Mesothelial cell of epicardium (in vitro differentiated cells): ENCODE measurements at places on chromosomes 3 and 15. TPM values are rescaled to one million over a fixed set of nuclear protein-coding genes. Genes with fewer than 3 reads are reported as not detected.

DNA sequence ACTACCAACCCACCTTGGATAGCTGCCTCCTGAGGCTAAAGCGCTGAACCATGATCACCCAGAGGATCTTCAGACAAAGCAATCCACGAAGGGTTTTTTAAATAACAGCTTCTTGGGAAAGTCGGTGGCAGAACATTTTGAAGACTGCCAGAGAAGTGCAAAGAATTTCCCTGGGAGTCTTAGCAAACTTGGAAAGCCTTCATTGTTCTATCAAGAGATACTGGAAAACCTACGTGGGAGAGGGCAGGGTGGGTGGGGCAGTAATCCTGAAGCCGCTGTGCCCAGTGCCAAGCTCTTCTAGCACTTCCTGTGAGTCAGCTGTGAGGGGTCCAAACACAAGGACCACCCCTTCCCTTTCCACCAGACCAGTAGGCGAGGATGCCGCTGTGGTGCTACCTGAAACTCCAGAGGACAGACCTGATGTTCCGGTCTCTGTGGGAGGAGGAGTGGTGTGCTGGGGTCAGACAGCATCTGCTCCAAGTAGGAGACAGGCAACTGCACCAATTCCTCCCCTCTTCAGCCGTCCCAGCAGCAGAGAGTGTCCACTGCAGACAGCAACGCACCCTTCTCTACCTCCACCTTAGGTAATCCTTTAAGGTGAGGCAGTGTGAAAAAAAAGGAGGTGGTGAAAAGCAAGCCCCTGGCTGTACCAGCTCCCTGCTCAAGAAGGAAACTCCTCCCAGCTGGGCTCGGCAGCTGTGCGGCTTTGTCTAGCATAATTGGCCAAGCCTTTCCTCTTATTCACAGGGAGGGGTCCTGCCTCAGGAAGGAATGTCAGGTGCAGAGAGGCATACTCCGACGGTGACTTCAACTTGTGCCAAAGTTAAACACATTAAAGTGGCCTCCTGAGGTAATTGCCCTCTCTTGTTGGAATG lies 99.0 kb downstream of the TMCC1 start:
- peak overlapping the region; percentile 98 for H3K27ac ChIP-seq
- H3K4me1 ChIP-seq, result peaks cover 30% of the 10 kb centered on the region
- H3K36me3 ChIP-seq, result no peaks in the 10 kb centered on the region
- DNase-seq, result peak; percentile 27
- H3K27me3 ChIP-seq, result no peaks in the 10 kb centered on the region

DNA sequence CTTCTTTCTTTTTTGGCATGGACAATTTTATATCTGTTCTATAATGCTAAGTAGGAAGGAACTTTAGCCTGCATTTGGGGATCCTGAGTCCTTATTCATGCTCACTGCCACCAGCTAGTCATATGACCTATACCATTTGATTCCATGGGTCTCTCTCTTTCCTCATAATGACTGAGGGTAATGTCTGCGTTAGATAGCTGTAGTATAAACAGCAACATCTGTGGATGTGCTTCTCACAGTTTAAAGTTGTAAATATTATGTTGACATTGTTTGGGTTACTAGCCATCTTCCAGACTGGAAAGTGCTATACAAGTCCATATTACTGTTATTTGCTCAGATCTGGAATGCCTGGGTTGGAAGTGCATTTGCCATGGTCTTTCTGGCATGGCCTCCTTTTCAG lies 274.9 kb upstream of the SEMA6D start:
- no peak overlapping the region for H3K27ac ChIP-seq
- H3K4me3 ChIP-seq, result no peak overlapping the region
- DNase-seq, result no peak

Gene CAMK2N2
- total RNA-seq, result 0.16 TPM in 2 of 3 replicates, not detected in the other

DNA sequence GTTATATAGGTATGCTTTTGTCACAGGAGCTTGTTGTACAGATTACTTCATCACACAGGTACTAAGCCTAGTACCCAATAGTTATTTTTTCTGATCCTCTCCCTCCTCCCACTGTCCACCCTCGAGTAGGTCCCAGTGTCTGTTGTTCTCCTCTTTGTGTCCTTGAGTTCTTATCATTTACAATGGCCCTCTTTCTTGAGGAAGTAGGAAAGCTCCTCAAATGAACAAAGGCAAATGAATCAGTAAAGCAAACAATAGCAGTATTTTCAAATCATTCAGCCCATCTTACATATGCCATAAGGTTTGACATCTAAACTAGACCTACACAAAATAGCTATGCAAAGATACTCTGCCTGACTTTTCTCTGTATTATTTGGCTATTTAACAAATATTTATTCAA lies 211.5 kb downstream of the CDIN1 start:
- peaks cover 35% of the 10 kb centered on the region for H3K36me3 ChIP-seq
- no peak for DNase-seq
- H3K27me3 ChIP-seq, result no peaks in the 10 kb centered on the region
- no peak overlapping the region for H3K4me3 ChIP-seq
- H3K4me1 ChIP-seq, result peaks cover 43% of the 10 kb centered on the region
- H3K27ac ChIP-seq, result peak overlapping the region; percentile 92

DNA sequence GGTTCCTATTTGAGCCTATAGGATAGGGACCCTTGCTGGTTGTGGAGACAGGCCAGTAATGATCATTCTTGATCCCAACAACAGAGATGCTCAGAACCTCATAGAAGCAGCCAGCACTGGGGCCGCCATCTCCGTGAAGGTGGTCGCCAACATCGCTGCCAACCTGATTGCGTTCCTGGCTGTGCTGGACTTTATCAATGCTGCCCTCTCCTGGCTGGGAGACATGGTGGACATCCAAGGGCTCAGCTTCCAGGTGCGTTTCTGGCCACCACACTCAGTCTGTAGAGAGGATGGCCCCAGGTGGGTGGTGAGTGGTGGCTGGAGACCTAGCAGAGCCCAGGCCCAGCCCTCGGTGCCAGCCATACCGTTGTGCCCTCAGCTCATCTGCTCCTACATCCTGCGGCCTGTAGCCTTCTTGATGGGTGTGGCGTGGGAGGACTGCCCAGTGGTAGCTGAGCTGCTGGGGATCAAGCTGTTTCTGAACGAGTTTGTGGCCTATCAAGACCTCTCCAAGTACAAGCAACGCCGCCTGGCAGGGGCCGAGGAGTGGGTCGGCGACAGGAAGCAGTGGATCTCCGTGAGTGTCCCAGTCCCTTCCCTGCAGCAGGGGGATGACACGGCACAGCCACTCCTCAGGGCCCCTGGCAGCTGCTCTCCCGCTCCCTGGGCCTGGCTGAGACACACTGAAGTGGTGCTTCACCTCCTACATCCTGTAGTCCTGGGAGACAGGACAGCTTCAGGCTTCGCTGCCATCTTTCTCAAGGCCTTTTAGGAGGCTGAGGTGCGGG lies 46.5 kb upstream of the PDE8A start:
- no peak overlapping the region for H3K27ac ChIP-seq
- DNase-seq, result no peak
- no peaks in the 10 kb centered on the region for H3K36me3 ChIP-seq
- H3K4me1 ChIP-seq, result peaks cover 2% of the 10 kb centered on the region
- peaks cover 4% of the 10 kb centered on the region for H3K27me3 ChIP-seq
- no peak overlapping the region for H3K4me3 ChIP-seq

Gene SIDT1
- not detected in 3 replicates for total RNA-seq

- no peaks in the 10 kb centered on the region for H3K4me1 ChIP-seq
- peaks cover 19% of the 10 kb centered on the region for H3K27me3 ChIP-seq
- H3K27ac ChIP-seq, result no peak overlapping the region
Observed at GRCh38 chr3:24615177-24615576, 120.5 kb upstream of the THRB start.

DNA sequence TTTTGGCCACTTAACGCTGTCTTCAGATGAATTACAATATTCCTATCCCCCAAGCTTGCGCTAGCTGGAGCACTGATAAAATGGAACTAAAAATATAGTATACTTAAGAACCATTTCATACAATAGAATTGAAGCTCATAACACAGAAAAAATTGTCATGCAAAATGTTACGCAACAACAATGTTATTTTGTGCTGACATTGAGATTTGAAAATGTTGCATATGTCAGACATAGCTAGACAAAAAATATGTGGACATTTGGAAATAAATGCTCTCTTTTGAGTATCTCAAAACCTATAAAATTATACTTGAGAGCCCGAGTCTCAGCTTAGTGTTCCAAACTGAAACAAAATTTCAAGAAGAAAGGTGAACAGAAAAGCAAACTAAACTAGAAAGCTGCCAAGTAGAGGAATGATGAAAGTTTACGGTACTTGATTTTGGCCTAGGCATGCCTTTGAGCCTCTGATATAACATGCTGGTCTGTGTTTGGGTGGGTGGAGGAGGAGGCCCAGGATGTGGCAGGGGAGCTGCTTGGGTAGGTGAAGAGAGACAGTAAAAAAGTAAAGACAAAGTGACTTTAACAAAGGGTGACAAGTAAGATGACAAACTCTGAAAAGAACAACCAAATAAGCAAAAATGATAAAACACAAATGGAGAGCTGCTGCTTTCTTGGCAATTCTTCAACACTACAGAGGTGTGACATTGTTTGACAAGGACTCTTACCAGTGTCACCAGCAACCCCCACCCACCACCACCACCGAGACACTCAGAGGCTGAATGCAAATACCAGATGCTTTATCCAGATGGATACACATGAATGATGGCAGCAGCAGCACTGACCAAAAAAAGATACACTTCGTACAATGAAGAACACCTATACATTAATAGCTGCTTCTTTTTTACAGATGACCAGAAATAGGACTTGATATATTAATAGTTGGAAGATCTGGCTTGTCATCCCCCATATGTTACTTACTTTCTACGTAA lies 129.3 kb upstream of the FEZF2 start:
- H3K4me1 ChIP-seq, result no peaks in the 10 kb centered on the region
- H3K27ac ChIP-seq, result no peak overlapping the region
- H3K36me3 ChIP-seq, result no peaks in the 10 kb centered on the region
- H3K4me3 ChIP-seq, result no peak overlapping the region

- no peak for DNase-seq
- no peaks in the 10 kb centered on the region for H3K27me3 ChIP-seq
- no peak overlapping the region for H3K27ac ChIP-seq
- H3K36me3 ChIP-seq, result no peaks in the 10 kb centered on the region
- H3K4me3 ChIP-seq, result no peak overlapping the region
Observed at GRCh38 chr15:63912061-63912615, 78.4 kb upstream of the HERC1 start.

Gene C15orf62
- 0.44 to 0.47 TPM (median 0.45 TPM) in 3 replicates for total RNA-seq

DNA sequence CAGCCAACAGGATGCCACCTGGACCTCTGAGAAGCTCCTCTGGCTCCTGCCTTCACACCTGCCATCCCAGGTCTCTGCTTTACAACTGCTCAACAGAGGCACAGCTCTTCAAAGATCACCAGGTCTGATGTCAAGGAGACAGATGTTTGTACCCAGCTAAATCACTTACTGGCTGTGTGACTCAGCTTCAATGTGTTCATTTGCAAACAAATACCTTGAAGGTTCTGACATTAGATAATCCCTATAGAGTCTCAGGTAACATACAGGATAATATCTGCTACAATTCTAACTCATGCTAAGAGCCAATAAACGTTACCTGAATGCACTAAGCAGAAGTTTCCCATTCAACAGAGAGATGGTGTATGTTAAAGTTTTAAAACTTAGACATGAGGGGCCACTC lies 163.4 kb upstream of the IGF1R start:
- no peaks in the 10 kb centered on the region for H3K36me3 ChIP-seq
- no peak overlapping the region for H3K4me3 ChIP-seq
- DNase-seq, result no peak
- H3K27me3 ChIP-seq, result peaks cover 2% of the 10 kb centered on the region
- no peak overlapping the region for H3K27ac ChIP-seq
- H3K4me1 ChIP-seq, result no peaks in the 10 kb centered on the region

DNA sequence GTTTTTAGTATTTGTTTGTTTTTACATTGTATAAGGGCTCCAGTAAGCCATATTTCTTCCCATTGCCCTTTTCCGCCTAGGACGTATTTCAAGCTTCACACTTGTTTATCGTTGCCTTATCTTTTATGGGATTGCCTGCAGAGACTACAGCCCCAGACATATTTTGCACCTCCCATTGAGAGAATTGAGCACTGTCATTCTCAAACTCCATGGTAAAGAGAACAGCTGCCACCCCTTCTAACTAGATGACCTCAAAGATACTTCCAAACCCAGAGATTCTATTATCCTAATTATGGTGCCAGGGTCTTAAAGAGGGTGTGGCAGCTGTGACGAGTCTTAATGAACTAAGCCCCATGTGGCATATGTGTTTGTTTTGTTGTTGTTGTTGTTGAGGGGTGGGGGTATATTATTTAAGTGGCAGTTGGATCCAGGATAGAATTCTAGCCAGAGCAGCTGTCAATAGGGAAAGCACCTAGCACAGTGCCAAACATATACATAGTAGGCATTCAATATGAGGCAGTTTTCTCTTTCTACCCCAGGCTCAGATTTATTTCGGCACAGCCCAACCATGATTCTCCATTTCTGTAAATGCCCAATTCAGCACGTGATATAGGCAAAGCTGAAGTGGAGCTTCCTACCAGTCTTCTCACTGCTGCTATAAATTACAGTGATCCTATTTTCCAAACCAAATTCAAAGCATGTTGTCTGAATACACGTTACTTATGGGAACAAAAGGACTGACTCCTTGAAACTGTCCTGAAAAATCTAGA lies 932 bp upstream of the TP53BP1 start:
- peaks cover 24% of the 10 kb centered on the region for H3K4me1 ChIP-seq
- no peak for DNase-seq
- H3K36me3 ChIP-seq, result peaks cover 14% of the 10 kb centered on the region
- H3K27ac ChIP-seq, result peak overlapping the region; percentile 99
- H3K27me3 ChIP-seq, result no peaks in the 10 kb centered on the region

- no peaks in the 10 kb centered on the region for H3K4me1 ChIP-seq
- H3K36me3 ChIP-seq, result peaks cover 3% of the 10 kb centered on the region
- no peak overlapping the region for H3K4me3 ChIP-seq
- no peak overlapping the region for H3K27ac ChIP-seq
- DNase-seq, result no peak
Observed at GRCh38 chr3:56291244-56291680, 177.0 kb downstream of the ERC2 start.
